ENCODE measurements at places on chromosomes 6 and 20.

GRCh38 chr6:121578216-121578615 is 142.8 kb downstream of the GJA1 start:
- DNase-seq, result no peak

DNA sequence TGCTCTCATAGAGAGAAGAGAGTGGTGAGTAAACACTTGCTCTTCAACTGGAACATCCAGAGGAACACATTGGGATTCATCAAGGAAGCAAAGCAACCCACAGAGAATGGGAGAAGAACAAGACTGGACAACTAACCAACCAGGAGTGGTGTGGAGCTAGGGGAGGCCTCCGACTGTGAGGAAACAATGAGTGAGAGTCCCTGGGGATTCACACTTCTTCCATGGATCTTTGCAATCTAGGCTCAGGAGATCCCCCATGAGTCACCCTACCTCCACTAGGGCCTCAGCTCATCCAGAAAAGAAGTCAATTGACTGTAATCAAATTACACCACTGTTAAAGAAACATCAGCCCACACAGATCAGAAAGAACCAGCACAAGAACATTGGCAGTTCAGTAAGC is 42.3 kb upstream of the CLVS2 start:
- DNase-seq, result no peak

GRCh38 chr6:63269470-63269869 is 50.3 kb downstream of the LGSN start:
- DNase-seq, result no peak

DNA sequence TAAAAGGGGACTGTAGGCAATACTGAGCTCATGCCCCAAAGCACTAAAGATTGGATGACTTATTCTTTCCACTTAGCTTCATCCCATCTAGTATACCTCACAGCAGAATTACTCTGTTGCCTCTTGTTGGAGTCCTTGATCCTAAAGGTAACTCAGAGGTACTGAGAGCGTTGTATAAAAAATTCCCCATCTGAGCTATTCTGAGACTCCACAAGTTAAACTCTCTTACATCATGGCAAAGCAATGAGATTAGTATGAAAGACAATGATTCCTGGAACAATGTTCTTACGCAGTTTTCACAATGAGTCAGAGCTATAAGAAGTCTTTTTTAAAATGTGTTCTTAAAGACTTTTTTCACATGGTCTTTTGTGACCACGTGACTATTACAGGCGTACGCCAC is 370.1 kb downstream of the ADGRB3 start:
- DNase-seq, result no peak

DNA sequence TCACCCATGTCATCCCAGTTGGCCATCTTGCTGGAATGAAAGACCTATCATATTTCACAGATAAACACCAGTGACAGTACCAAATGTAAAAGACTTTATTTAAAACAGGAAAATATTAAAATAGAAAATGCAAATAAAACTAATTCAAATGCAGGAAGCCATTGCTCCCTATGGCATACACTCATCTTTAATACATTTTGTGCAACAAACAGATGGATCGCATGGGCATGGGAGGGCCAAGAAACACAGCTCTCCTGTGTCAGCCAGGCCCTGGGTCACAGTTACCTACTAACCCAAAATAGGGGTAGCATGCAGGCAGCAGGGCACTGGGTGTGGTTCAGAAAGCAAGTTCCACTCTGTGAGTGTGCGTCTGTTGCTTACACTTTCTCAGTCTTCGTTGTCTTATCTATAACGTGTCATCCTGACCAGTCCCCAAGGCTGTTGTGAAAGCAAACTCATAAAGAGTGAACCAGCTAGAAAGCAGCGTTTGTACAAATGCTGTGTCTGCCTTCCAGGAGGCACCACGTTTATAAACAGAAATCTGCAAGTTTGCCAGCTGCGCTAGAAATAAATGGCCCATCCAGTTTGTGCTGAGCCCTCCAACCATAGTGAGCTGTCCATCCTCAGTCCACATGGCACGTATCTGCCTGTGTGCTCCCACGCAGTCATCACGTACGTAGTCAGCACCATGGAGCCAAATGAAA is 180.5 kb downstream of the SYNDIG1 start:
- no peak for DNase-seq

DNA sequence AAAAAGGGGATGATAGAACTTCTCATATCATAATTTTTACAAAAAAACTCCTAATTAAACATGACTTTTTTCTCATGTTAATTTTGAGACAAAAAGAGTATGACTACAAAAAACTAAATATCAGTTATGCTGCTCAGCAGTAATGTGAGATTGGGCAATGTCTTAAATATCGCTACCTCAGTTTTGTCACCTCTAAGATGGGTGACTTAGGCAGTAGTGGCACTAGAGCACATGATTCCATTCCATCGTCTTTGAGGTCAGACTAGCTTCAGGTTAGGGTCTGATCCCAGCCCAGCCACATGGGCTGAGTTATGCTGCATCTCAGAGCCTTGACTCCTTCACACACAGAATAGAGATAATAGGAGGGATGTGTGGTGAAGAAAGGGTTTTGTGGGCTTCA is 11.0 kb downstream of the DCBLD1 start:
- DNase-seq, result no peak

- DNase-seq, result peak; percentile 62
These were observed 9.6 kb downstream of the OR2B2 start for GRCh38 chr6:27902335-27903314.

DNA sequence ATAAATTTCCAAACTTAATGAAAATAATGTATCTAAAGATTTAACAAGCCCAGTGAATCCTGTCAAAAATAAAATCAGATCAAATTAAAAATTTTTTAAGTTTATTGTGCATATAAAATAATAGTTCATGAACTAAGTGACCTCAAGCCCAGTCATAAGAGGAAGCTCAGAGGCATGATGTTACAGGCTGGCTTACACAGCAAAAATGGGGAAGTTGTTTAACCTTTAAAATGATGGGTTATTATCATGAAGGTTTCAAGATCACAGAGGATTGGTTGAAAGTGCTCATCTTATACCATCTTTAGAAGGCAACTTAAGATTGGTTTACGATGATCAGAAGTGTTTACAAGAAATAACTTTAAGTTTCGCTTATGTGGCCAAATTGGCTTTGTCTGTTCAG is 102.5 kb downstream of the PAK5 start:
- DNase-seq, result no peak
